ENCODE measurements at places on chromosomes 3 and 15. TPM values are rescaled to one million over a fixed set of nuclear protein-coding genes. Genes with fewer than 3 reads are reported as not detected.

GRCh38 chr3:45777746-45778386 lies 18.5 kb downstream of the SLC6A20 start:
- H3K27ac ChIP-seq = no peak overlapping the region
- H3K4me1 ChIP-seq = no peaks in the 10 kb centered on the region
- H3K4me3 ChIP-seq = no peak overlapping the region
- no peaks in the 10 kb centered on the region for H3K36me3 ChIP-seq
- H3K27me3 ChIP-seq = peaks cover 4% of the 10 kb centered on the region
- no peak for DNase-seq

DNA sequence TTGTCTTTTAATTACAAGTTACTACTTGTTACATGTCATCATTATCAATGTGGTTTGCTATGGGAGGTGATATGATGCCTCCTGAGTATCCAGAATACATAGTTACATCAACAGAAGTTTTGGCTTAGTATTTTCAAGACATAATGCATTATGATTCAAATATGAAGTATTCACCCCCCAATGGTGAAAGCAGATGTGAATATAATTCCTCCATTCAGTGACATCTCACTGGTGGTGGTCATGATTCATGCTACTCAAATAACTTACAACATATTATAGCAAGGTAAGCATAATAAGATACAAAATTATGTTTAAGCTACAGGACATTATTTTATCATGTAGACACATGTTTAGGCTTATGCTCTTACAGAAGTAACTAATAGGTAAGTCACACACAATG lies 34.9 kb upstream of the TTBK2 start:
- no peak overlapping the region for H3K4me3 ChIP-seq
- H3K27me3 ChIP-seq = no peaks in the 10 kb centered on the region
- H3K36me3 ChIP-seq = peaks cover 18% of the 10 kb centered on the region
- no peak for DNase-seq

GRCh38 chr3:139518926-139519842 lies 20.4 kb downstream of the RBP1 start:
- H3K27ac ChIP-seq = no peak overlapping the region
- no peak for DNase-seq
- no peaks in the 10 kb centered on the region for H3K4me1 ChIP-seq
- peaks cover 4% of the 10 kb centered on the region for H3K27me3 ChIP-seq

- no peaks in the 10 kb centered on the region for H3K27me3 ChIP-seq
- no peaks in the 10 kb centered on the region for H3K36me3 ChIP-seq
- no peak for DNase-seq
- no peak overlapping the region for H3K27ac ChIP-seq
Observed at GRCh38 chr3:179697736-179698332, 45.0 kb downstream of the USP13 start.

DNA sequence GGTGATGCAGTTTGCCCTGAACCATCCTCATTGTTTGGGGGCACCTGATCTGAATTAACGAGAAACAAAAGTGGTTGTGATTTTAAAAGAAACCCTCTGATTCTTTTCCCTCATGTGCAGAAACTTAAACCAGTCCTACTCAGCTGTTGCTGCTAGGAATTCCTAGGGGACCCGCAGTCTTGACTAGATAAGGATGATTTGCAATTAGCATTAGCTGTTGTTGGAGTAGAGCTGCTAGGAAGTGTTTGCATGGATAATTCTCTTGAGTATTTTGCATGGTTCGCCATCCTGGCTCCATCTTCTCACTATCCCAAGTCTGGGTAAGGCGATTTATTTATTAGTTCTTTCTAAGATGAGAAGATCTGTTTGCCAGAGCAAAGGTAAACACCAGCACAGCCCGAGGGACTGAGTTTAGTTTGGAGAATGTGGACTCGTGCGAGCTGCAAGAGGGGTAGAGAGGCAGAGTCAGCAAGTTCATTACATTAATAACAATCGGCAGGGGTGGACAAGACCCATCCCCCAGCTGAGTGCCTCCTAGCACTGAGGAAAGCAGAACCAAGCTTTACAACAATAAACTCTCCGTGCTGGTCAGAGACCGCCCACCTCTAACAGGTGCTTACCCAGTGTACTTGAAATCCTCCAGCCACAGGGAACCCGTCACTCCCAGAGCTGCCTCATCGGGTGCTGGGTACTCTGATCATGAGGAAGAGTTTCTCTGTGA lies 4.1 kb downstream of the FGD5 start:
- H3K27ac ChIP-seq = no peak overlapping the region
- no peaks in the 10 kb centered on the region for H3K4me1 ChIP-seq
- DNase-seq = no peak
- no peaks in the 10 kb centered on the region for H3K36me3 ChIP-seq
- H3K27me3 ChIP-seq = no peaks in the 10 kb centered on the region
- no peak overlapping the region for H3K4me3 ChIP-seq

GRCh38 chr3:134650431-134651346 lies at the start of gene KY:
Gene KY (minus strand): TSS chr3:134651022. CDS start chr3:134650960, 62 bp downstream.
- no peaks in the 10 kb centered on the region for H3K36me3 ChIP-seq
- H3K27me3 ChIP-seq = no peaks in the 10 kb centered on the region
- H3K4me3 ChIP-seq = no peak within 1 kb of the TSS
- no peaks in the 10 kb centered on the region for H3K4me1 ChIP-seq

GRCh38 chr3:73618461-73618860 lies 6.3 kb downstream of the PDZRN3 start:
- no peak overlapping the region for H3K4me3 ChIP-seq
- no peaks in the 10 kb centered on the region for H3K36me3 ChIP-seq
- no peaks in the 10 kb centered on the region for H3K4me1 ChIP-seq
- no peaks in the 10 kb centered on the region for H3K27me3 ChIP-seq
- no peak overlapping the region for H3K27ac ChIP-seq
- DNase-seq = no peak

DNA sequence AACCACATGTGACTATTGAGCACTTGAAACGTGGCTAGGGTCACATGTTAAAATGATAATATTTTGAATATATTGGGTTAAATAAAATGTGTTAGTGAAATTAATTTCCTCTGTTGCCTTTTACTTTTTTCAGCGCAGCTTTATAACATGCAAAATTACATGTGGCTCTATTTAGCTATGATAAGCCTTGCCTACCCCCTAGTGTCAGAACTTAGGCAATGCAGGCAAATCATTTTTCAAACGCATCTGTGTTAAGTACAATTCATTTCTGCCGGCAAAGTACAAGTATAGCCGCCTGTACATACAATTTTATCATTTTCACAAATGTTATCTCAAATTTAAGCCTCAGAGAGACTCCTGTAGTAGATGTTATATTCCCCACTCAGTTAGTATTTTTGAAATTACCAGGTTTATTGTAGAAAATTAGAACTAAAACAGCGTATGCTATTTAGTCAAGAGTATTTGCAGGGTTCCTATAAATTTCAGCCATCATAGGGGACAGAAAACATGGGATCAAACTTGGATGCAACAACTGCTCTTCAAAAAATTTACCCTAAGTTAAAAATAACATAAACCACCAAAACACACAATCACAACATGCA lies 56.1 kb downstream of the TAFA4 start:
- H3K4me1 ChIP-seq = no peaks in the 10 kb centered on the region
- no peak overlapping the region for H3K27ac ChIP-seq
- no peaks in the 10 kb centered on the region for H3K36me3 ChIP-seq
- no peak overlapping the region for H3K4me3 ChIP-seq
- no peaks in the 10 kb centered on the region for H3K27me3 ChIP-seq

GRCh38 chr3:121852256-121852655 lies 17.2 kb downstream of the EAF2 start:
- H3K4me3 ChIP-seq = no peak overlapping the region
- no peaks in the 10 kb centered on the region for H3K4me1 ChIP-seq
- no peak overlapping the region for H3K27ac ChIP-seq
- no peak for DNase-seq
- H3K27me3 ChIP-seq = no peaks in the 10 kb centered on the region

- H3K4me3 ChIP-seq = no peak overlapping the region
- H3K36me3 ChIP-seq = no peaks in the 10 kb centered on the region
- H3K27ac ChIP-seq = no peak overlapping the region
- no peaks in the 10 kb centered on the region for H3K27me3 ChIP-seq
Observed at GRCh38 chr3:61664105-61664482, 102.7 kb downstream of the PTPRG start.

DNA sequence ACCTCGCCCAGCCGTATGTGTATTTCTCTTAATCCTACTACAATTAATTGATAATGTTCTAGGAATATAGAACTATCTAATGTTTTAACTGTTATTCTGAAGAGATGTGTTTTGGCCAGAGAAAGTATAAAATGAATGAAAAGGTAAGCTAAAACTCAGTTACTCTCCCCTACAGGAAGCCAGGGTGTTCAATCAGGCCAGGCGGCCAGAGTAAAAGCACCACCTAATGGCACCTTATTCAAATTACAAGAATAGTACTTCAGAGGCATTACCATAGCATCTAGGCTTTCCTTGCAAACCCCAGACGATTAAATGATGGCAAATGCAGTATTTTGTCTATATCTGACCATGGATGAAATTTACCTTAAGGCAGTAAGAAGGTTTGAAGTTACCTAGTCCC lies 10.4 kb downstream of the SLC12A8 start:
- no peak for DNase-seq
- no peak overlapping the region for H3K27ac ChIP-seq
- no peaks in the 10 kb centered on the region for H3K36me3 ChIP-seq
- H3K4me1 ChIP-seq = no peaks in the 10 kb centered on the region

GRCh38 chr3:9100513-9100894 lies 137.2 kb upstream of the RAD18 start:
- no peak overlapping the region for H3K4me3 ChIP-seq
- no peak for DNase-seq
- no peak overlapping the region for H3K27ac ChIP-seq
- no peaks in the 10 kb centered on the region for H3K36me3 ChIP-seq
- no peaks in the 10 kb centered on the region for H3K4me1 ChIP-seq

GRCh38 chr15:82849556-82850512 lies 40.4 kb downstream of the WHAMM start:
- no peaks in the 10 kb centered on the region for H3K27me3 ChIP-seq
- no peak overlapping the region for H3K4me3 ChIP-seq
- H3K4me1 ChIP-seq = no peaks in the 10 kb centered on the region
- H3K36me3 ChIP-seq = no peaks in the 10 kb centered on the region
- peak overlapping the region; percentile 14 for H3K27ac ChIP-seq
- no peak for DNase-seq

- H3K27me3 ChIP-seq = no peaks in the 10 kb centered on the region
- no peaks in the 10 kb centered on the region for H3K36me3 ChIP-seq
- H3K27ac ChIP-seq = no peak overlapping the region
- H3K4me3 ChIP-seq = no peak overlapping the region
- no peak for DNase-seq
Observed at GRCh38 chr3:154954757-154955156, 125.4 kb upstream of the MME start.

- no peaks in the 10 kb centered on the region for H3K27me3 ChIP-seq
- no peaks in the 10 kb centered on the region for H3K4me1 ChIP-seq
- no peak for DNase-seq
- no peaks in the 10 kb centered on the region for H3K36me3 ChIP-seq
- H3K4me3 ChIP-seq = no peak overlapping the region
- no peak overlapping the region for H3K27ac ChIP-seq
Observed at GRCh38 chr3:25962255-25962654, 172.4 kb downstream of the OXSM start.

- no peaks in the 10 kb centered on the region for H3K27me3 ChIP-seq
- DNase-seq = no peak
- H3K27ac ChIP-seq = no peak overlapping the region
- H3K4me1 ChIP-seq = peaks cover 10% of the 10 kb centered on the region
- H3K4me3 ChIP-seq = no peak overlapping the region
Observed at GRCh38 chr3:58180940-58181587, 29.7 kb downstream of the DNASE1L3 start.

DNA sequence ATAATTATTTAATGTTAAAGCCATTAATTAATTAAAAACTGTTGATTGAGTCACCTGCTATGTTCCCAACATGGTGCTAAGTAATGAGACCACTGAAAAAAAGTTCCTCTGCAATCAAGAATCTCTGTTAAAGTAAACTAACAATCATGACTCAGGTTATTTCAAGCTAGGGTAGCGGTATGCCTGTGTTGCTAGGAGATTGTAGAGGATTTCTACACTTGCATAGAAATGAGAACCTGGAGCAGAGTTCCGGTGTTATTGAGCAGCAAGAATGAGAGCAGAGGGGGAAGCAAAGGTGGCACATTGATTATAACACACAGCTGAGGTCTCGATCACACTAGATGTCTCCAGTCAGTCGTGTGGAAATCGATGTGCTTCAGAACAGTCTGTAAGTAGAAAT lies 41.4 kb downstream of the C3orf85 start:
- H3K27ac ChIP-seq = no peak overlapping the region
- no peaks in the 10 kb centered on the region for H3K4me1 ChIP-seq
- no peaks in the 10 kb centered on the region for H3K27me3 ChIP-seq
- no peak overlapping the region for H3K4me3 ChIP-seq

GRCh38 chr15:58549013-58549784 lies 117.4 kb downstream of the LIPC start:
- no peak overlapping the region for H3K27ac ChIP-seq
- no peak overlapping the region for H3K4me3 ChIP-seq
- no peaks in the 10 kb centered on the region for H3K27me3 ChIP-seq
- peaks cover 22% of the 10 kb centered on the region for H3K4me1 ChIP-seq

GRCh38 chr15:66588537-66588936 lies 22.7 kb upstream of the LCTL start:
- H3K4me1 ChIP-seq = no peaks in the 10 kb centered on the region
- no peaks in the 10 kb centered on the region for H3K27me3 ChIP-seq
- no peak overlapping the region for H3K27ac ChIP-seq
- no peak for DNase-seq
- no peaks in the 10 kb centered on the region for H3K36me3 ChIP-seq
- no peak overlapping the region for H3K4me3 ChIP-seq

- H3K27me3 ChIP-seq = no peaks in the 10 kb centered on the region
- no peaks in the 10 kb centered on the region for H3K36me3 ChIP-seq
- H3K4me3 ChIP-seq = no peak overlapping the region
- peaks cover 80% of the 10 kb centered on the region for H3K4me1 ChIP-seq
Observed at GRCh38 chr15:67119238-67119846, 53.9 kb downstream of the SMAD3 start.

GRCh38 chr3:25015599-25015998 lies 412.5 kb upstream of the RARB start:
- no peaks in the 10 kb centered on the region for H3K36me3 ChIP-seq
- DNase-seq = no peak
- no peak overlapping the region for H3K27ac ChIP-seq
- H3K27me3 ChIP-seq = no peaks in the 10 kb centered on the region

- H3K4me3 ChIP-seq = no peak overlapping the region
- no peaks in the 10 kb centered on the region for H3K27me3 ChIP-seq
- no peak for DNase-seq
- H3K36me3 ChIP-seq = no peaks in the 10 kb centered on the region
Observed at GRCh38 chr3:175777495-175777894, 918.4 kb downstream of the NAALADL2 start.

GRCh38 chr3:87766721-87767120 lies 292.1 kb downstream of the CGGBP1 start:
- no peak for DNase-seq
- no peaks in the 10 kb centered on the region for H3K4me1 ChIP-seq
- H3K4me3 ChIP-seq = no peak overlapping the region
- no peak overlapping the region for H3K27ac ChIP-seq
- H3K27me3 ChIP-seq = no peaks in the 10 kb centered on the region
- no peaks in the 10 kb centered on the region for H3K36me3 ChIP-seq

- no peaks in the 10 kb centered on the region for H3K27me3 ChIP-seq
- no peak for DNase-seq
- no peaks in the 10 kb centered on the region for H3K36me3 ChIP-seq
- H3K4me3 ChIP-seq = no peak overlapping the region
- H3K4me1 ChIP-seq = no peaks in the 10 kb centered on the region
Observed at GRCh38 chr3:188431040-188431439, 277.1 kb downstream of the LPP start.

HRG gene
- total RNA-seq = not detected

TUBGCP5 gene
- total RNA-seq = 17.2 TPM

STRA6 gene
- total RNA-seq = not detected

EPB42 gene
- total RNA-seq = not detected

ROBO1 gene
- 0.55 TPM for total RNA-seq

GOLGA8F gene
- not detected for total RNA-seq

ARNT2 gene
- total RNA-seq = 0.11 TPM

GPR27 gene
- total RNA-seq = 2.3 TPM

SHC4 gene
- 5.7 TPM for total RNA-seq

RAB8B gene
- 169 TPM for total RNA-seq

Data from CD8-positive, alpha-beta memory T cell (primary cell).